ENCODE measurements at places on chromosomes 7 and 10.

DNA sequence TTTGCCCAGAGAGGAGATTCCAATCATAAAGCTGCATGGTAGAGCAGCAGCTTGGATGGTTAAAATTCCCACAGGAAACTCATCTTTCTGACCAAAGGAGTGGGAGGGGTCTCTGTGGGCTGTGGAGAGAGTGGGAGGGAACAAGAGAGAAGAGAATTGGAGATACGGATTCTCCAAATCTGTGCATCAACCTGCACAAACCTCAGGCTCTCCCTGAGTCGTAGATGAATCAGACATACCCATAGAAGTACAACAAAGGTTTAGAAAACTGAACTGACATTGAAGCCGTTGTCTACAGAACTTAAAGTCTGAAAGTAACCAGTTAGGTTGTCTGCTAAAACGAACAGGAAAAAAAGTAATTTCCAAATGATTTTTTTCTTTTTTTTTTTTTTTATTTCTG lies 41.9 kb downstream of the CYCS start:
- no peak for DNase-seq

- DNase-seq, result no peak
Measured at GRCh38 chr10:43000651-43001426, 76.0 kb upstream of the RET start.

DNA sequence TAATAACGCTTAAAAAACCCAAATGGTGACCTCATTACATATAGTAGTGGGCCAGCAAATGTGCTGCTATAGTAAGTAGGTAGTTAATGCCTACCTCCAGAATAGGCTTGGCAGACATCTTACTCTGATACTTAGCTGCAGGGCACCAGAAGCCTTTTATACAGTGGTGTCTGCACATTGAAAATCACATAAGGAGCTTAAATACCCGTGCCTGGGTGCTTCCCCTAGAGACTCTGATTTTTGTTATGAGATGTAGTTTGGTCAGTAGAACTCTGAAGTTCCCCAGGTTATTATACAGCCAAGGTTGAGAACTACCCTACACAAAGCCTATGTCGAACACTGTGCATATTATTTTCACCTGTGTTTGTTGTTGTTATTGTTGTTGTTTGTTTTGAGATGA lies 47.2 kb downstream of the ANKIB1 start:
- no peak for DNase-seq

DNA sequence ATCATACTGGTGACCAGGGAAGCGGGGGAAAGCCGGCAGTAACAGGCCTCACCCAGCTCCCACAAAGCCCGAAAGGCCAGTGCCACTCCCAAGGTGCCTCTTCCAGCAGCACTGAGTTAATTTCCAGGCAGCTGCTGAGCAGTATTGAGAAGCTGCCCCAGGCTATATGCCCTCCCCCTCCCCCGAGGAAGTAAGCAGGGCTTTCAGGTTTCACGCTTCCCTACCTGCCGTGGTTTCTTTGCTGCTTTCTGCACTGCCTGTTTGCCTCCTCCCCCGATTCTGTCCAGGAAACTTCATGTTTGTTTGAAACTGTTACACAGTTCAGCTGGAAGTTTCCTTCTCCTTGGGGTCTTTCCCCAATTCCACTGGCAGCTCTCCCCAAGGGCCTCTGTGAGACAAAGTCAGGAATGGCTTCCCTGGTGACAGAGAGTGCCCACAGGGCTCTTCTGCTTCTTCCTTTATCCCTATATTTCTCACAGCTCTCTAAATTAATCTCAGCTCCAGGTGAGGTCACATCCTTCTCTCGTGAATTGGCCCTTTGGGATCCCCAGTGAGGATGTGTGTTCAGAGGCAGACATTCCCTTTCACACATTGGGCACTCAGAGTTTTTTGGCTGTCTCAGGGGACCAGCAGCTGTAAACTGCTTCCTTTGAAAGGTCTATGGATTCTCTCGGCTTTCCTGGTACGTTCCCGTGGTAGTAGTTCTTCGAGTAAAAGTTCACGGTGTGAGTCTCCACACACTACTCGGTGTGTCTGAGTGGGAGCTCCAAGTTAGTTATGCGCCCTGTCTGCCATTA lies 19.4 kb downstream of the C1GALT1 start:
- DNase-seq, result no peak

- no peak for DNase-seq
Measured at GRCh38 chr10:14416308-14416700, 85.6 kb upstream of the FRMD4A start.

Data from activated gamma-delta T cell (primary cell).